Progenitor cell of endocrine pancreas (in vitro differentiated cells): ENCODE measurements at places on chromosomes 4 and X.

GRCh38 chr4:150855981-150856510, 159.0 kb downstream of the LRBA start:
- no peak for DNase-seq

DNA sequence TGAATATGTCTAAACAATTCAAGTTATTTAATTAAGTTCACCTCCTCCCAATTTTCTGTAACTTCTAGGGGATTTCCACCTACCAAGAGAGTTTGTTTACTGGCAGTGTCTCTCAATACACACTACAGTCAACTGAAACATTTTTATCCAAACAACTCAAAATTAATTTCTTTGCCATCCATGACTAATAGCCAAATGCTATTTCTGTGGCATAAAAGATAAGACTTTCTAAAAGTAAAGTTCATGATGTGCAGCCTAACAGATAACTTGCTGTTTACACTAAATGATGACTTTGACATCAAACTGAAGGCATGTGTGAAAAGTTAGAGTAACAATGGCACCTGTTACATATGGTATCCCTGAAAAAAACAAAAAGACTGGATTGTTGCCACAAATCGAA, 7.3 kb downstream of the TAB3 start:
- no peak for DNase-seq

- DNase-seq = no peak
Observed at GRCh38 chr4:78061939-78062570, 4.9 kb downstream of the FRAS1 start.

DNA sequence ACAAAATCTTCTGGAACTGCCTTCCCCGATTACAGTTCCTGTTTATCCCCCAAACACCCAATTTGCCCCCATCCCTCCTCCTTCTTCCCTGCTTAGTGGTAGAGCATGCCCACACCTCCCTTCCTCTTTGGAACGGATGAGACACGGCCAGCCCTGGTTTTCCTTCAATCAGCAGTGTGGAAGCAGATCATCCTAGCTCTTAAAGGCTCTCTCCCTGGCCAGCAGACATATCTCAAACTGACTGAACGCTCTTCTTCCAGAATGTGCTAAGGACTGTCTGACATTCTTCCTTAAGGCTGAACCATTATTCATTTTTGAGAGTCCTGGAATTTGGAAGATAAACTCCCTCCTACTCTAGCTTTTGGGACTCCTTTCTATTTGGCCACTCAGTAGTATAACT, 161.1 kb downstream of the TRIML1 start:
- DNase-seq = no peak

DNA sequence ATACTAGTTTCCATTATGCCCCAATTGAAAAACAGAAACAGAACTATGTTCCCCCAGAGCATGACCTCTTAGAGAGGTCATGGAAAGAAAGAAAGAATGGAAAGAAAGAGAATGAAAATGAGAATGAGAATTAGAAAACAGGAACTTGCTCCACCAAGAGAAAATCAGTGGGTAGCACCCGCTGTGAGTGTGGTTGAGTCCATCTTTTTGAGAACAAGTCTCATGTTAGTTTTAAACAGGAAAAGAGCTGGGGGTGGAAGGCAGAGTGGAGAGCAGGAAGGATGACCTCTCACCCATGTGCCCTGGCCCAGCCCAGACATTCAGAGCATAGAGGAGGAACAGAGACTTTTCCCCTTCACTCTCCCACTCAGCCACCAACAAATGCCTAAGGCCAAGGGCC, 4.9 kb downstream of the GSX2 start:
- no peak for DNase-seq

DNA sequence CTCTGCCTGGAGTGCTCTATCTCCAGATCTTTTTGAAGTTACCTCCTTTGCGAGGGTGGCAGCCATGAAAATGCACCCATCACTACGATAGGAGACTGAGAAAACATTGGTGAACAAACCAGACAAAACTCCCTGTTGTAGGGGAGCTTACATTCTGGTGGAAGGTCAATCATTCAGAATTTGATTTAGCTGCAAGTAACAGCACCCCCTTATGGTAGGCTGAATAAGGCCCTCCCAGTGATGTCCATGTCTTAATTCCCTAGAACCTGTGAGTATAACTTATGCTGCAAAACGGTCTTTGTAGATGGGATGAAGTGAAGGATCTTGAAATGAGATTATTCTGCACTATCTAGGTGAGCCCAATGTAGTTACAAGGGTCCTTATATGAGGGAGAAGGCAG, 5.6 kb upstream of the TEC start:
- DNase-seq = no peak

DNA sequence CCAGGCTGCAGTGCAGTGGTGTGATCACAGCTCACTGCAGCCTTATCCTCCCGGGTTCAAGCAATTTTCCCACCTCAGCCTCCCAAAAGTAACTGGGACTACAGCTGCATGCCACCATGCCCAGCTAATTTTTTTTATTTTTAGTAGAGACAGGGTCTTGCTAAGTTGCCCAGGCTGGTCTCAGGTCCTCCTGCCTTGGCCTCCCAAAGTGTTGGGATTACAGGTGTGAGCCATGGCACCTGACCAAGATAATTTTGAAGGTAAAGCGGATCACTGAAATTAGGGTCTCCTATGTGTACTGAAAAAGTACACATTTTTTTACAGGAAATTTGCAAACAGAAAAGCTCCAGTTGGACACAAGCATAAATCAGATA, 4.8 kb downstream of the SAT1 start:
- DNase-seq = no peak
